ENCODE measurements at places on chromosomes 2 and 18.

GRCh38 chr2:191957996-191958860, 111.3 kb upstream of the CAVIN2 start:
- DNase-seq: no peak

DNA sequence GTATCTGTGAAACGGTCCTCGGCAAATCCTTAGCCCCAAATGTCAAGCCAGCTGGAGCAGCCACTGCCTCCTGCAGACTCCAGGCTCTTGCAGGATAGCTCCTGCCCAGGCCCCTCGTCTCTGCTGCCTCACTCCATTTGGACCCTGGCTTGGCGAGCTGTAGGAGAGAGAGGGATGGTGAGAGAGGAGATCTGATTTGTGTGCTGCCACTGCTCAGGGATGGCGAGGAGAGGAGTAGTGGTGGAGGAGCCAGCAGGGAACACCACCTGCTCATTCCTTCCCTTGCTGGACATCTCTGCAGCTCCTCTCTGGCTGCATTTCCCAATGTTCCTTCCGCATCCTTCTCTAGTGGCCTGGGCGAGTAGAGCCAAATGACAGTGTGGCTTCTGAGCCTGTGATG, 109.1 kb upstream of the NCK2 start:
- no peak for DNase-seq

- no peak for DNase-seq
Observed at GRCh38 chr2:48247206-48247605, 282.7 kb upstream of the STON1 start.

GRCh38 chr2:20852139-20852538, 29.2 kb upstream of the LDAH start:
- no peak for DNase-seq

- no peak for DNase-seq
Observed at GRCh38 chr18:49652881-49653724, 91.2 kb downstream of the LIPG start.
